IPS-NIHi11 (cell line): ENCODE measurements at places on chromosomes 11 and 22.
A peak's percentile ranks its signal among the peaks of the same experiment; 100 is the strongest.

DNA sequence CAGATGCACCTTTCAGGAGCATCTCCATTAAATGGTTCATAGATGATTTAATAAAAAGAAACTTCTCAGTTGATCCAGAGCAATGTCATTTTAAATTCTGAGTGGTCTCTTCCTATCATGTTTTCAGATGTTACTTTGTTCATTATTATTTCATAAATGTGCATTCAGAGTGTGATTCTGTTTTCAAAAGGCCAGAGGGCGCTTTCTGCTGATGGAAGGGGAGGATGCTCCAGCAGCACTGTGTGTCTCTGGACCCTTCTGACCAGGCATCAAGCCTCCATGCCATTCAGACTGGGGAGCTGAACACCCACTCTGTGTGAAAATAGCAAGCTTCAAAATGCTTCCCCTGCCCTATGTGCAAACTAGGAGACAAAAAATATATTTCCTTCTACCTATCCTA is 23.9 kb upstream of the CRTAM start:
- no peak for DNase-seq

DNA sequence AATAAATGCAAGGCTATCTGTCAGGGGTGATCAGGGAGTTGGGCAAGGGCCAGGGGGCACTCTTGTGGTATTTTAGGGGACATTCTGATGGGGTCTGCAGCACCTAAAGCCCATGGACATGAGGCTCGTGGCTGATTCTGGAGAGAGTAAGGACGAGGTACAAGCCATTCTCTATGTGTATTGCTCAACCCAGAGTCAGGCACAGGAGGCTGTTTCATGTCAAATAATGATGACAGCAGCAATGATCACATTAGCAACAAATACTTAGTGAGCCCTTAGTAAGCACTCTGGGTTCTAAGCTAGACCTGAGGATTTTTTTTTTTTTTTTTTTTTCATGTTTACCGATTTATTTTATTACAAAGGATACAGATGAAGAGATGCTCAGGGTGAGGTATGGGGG is 83.5 kb upstream of the THY1 start:
- no peak for DNase-seq

DNA sequence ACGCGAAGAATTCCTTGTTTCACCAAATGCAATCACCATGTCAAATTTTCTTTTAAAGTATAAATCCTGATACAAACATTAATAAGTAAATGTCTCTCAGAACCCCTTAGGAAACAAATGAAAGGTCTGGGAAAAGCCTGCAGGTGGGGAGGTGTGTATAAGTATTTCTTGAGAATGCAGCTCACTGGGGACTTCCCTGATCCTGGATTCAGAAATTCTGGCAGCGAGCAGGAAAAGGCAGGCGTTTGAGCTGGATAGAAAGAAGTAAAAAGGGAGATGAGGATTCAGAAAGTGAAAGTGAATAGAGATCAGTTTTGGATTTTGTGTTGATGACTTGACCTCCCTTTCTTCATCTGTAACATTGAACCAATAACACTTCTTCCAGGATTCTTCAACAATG is 68.3 kb upstream of the CTSC start:
- no peak for DNase-seq

GRCh38 chr11:35804451-35805040 is 139.3 kb upstream of the LDLRAD3 start:
- no peak for DNase-seq

DNA sequence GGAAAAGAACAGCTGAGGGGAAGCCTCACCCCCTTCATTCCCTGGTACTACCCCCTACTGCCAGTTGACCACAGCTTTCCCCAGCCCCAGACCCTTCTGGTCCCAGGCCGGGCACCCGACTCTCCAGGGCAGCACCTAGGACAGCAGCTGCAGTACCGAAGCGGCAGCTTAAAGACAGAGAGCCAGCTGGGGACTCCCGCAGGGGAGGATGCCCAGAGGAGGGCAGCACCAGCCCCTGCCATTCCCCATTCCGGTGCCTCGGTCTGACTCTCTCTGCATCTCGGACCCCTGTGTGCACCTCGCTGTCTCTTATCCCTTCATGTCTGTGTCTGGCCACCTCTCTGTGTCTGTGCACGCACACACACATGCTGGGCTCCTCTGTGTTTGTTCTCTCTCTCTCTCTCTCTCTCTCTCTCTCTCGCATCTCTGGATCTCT is 9.4 kb downstream of the IGSF9B start:
- peak; percentile 90 for DNase-seq

- no peak for DNase-seq
Observed at GRCh38 chr11:4441515-4441914, 7.6 kb upstream of the OR52K2 start.

GRCh38 chr22:30267382-30268302 is 991 bp upstream of the OSM start:
- no peak for DNase-seq

DNA sequence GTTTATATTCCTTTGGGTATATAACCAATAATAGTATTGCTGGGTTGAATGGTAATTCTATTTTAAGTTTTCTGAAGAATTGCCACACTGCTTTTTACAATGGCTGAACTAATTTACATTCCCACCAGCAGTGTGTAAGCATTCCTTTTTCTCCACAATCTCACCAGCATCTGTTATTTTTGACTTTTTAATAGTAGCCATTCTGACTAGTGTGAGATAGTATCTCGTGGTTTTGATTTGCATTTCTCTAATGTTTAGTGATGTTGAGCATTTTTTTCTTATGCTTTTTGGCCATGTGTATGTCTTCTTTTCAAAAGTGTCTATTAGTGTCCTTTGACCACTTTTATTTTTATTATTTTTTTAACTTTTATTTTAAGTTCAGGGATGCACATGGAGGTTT is 275.3 kb downstream of the METTL15 start:
- no peak for DNase-seq

- no peak for DNase-seq
Observed at GRCh38 chr11:35681163-35681767, 18.7 kb downstream of the TRIM44 start.

- no peak for DNase-seq
Observed at GRCh38 chr11:75924966-75925784, 110.2 kb downstream of the UVRAG start.

- no peak for DNase-seq
Observed at GRCh38 chr22:42430528-42431125, 1.6 kb downstream of the NFAM1 start.

DNA sequence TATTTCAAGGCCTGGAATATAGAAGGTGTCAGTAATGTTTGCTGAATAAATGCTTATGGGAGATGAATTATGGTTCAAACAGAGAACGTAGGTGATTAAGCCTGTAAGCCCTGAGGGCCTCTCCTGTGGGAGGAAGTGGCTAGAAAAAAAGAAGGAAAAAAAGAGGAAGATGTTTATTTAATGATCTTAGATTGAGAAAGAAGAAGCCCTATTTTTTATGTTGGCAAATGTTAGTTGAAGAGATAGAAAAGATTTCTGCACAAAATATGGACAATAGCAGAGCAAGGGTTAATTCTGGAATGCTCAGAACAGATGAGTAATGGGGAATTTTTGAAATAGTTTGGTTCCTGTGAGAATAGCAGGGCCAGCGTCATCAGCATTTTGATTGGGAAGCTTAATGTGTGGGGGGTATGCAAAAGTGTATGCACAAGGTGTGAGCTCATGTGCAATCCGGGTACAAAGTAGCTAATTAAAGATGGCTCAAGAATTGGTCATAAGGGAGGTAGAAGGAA is 95.7 kb downstream of the TEAD1 start:
- DNase-seq, result no peak

DNA sequence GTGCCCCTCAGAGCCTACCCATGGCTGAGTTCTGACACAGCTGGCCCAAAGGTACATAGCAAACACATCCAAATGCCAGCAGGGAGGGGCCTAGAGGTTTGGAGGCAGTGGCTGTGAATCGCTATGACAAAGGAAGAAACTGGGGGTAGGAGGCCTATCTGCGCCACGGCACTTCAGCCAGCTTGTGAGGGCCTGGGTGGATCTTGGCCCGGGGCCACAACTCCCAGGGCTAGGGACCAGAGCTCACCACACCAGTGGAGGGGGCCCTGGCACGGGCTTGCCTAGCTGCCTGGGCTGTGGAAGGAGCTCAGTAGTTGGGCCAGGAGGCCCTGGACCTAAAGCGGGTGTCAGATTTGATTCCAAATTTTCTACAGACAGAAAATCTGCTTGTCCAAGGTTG is 9.4 kb upstream of the NAP1L4 start:
- DNase-seq, result no peak

DNA sequence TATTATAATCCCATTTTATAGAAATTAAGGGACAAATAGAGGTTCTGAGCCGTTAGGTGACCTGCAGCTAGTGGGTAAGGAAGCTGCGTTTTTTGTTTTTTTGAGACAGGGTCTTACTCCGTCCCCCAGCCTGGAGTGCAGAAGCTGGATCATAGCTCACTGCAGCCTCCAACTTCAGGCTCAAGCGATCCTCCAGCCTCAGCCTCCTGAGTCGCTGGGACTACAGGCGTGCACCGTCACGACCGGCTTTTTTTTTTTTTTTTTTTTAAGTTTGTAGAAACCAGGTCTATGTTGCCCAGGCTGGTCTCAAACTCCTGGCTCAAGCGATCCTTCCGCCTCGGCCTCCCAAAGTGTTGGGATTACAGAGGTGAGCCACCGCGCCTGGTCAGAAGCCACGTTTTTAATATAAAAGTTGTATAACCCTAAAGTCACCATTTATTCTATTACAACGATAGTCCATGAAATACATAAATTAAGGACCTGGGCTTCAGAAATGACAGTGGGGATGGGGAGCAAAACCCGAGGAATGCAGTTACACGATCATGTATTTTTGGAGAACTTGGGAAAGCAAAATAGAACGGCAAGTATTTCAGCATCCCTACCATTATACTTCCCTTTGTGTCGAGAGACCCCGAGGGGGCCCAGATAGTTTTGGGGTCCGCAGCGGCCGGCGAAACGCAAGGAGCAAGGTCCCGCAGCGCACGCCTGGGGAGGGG is 638 bp downstream of the SAAL1 start:
- DNase-seq, result no peak

GRCh38 chr11:48004456-48004855 is 24.1 kb downstream of the PTPRJ start:
- no peak for DNase-seq

- DNase-seq, result peak; percentile 80
Observed at GRCh38 chr11:120316880-120317688, 8.0 kb upstream of the TLCD5 start.

DNA sequence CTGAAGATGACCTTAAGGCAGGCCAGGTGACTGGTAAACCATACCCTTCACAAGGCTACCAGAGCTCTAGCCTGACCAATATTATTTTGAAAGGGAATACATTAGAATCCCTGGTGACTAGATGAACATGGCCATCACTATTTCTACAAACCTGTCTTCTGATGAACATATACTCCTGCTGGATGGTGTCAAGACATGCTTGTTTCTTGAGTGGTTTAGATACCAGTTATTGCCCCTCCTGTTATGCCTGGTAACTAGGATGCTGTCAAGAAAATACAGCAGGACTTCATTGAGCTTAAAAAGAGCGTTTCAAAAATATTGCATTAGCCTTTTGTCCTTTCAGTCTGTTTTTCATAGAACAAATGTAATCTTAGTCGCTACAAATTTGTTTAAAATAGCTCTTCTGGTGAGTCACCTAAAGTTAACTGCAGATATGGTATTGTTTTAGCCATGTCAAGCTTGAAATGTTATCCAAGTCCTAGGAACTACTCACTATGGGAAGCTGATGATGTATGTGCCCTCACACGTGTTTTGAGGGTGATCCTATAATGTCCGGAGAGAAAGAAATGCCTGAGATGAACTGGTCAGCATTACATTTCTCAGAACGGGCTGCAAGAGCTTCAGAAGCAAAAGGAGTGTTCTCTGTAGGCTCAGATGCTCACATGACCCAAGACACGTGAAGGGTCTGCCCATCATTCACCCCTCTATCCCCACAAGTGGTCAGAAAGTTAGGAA is 20.6 kb downstream of the ADM start:
- DNase-seq, result no peak

GRCh38 chr11:117781627-117782026 is 15.4 kb downstream of the DSCAML1 start:
- DNase-seq, result no peak

DNA sequence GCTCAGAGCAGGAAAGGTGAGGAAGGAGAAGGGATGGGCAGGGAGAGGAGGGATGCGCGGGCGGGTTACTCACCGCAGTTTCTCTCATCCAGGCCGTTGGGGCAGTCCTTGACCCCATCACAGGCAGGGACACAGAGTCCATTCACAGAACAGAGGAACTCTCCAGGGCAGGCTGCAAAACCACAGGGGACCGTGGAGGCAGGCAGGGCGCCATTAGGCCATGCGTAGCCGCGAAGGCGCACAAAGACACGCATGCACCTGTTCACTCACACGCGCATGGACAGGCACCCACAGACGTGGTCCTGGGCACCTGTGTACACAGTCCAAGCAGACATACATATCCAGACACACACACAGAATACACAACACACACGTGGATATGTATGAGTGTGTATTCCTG is 23.0 kb downstream of the KCTD17 start:
- DNase-seq, result no peak

DNA sequence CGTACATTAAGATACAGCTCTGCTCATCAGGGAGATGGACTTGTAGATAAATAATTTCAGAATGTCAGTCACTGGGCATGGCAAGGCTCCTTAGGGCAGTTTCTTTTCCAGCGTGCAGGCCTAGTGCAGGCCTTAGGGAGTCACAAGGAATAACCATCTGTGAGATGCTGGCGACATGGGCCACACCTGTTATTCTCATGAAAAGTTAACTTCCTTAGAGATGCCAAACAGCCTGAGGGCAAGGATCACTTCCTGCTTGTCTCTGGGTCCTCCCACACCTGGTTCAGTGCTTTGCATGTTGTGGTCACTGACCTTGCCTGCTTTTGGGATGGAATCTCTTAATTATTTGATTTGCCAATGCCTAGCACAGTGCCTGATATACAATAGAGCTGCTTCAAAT is 70.6 kb downstream of the ST3GAL4 start:
- DNase-seq, result no peak

- DNase-seq, result no peak
Observed at GRCh38 chr22:42910221-42910942, 53.3 kb upstream of the ARFGAP3 start.

GRCh38 chr11:45094958-45095690 is 51.3 kb upstream of the PRDM11 start:
- DNase-seq, result no peak

DNA sequence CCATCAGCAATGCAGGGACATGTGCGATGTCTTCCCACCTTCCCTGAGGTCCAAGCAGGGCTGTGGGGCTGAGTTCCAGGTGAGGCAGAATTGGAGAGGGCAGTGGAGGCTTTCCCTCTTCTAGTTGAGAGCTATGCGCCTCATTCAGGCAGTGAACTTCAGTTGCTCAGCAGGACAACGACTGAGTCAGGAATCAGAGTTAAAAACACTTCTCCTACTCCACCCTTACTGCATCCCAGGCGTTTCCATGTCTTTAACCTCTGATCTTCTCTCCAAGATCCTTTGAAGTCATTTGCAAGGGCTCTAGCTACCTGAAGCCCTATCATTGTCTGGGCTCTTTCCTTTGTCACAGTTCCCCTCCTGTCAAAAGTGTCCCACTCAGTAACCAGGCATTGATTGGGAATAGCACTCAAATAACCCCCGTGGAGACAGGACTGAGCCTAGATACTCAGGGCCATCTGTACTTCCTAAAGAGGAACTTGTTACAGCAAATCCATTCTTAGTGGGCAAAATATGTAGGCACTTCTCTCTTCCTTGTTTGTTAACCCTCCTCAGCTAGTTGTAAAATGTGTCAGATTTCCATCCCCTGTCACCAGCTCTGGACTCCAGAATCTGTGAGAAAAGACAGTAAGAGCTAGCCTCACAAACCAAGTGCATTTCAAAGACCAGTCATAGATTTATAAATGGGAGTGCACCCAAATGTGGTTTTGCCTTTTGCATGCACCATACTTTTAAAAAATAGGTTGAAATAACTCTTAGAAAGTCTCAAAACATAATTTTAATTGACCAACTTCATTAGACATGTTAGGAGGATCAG is 72.5 kb upstream of the MYO18B start:
- DNase-seq, result no peak
